ENCODE measurements at places on chromosomes 6 and 20.

GRCh38 chr6:166597711-166598440 lies 11.4 kb upstream of the RAMACL start:
- DNase-seq = peak; percentile 32

DNA sequence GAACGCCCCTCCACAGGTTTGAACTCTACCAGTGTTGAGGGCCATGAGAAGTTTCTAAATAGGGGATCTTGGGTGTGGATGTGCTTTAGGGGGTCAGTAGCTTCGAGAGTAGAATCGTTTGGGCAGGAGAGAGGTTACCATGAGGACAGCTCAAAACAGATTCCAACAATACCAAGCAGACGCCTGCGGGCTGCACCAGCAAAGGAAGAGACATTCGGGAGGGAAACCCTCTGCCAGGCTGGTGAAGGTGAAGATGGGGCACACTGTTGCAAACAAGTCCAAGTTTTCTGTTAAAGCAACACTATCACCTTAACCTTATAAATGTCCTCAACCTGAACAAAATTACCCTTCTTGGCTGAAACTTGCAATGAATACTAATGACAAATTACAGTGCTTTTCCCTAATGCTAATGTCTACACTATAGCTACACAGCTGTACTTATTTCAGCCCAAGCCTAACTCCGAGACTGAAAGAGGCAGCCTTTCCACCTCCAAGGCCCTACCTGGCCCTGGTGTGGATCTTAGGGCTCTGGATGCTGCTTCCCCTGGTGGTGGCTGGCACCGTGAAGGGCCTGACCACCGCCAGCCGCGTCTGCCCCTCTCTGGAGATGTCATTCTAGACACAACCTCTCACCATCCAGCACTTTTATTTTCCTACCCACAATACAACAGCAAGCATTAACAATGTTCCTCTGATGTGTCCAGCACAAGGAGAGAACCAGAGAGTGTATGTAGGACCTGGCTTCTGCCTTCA lies 80.1 kb downstream of the DLL1 start:
- DNase-seq = no peak

- DNase-seq = no peak
Measured at GRCh38 chr6:125415913-125416312, 114.1 kb upstream of the HDDC2 start.

GRCh38 chr6:5084781-5085647 lies at the start of gene PPP1R3G:
PPP1R3G (plus strand) TSS chr6:5085341; CDS start chr6:5085486, 145 bp downstream.
- no peak for DNase-seq

GRCh38 chr6:25219216-25219916 lies 59.8 kb upstream of the CARMIL1 start:
- no peak for DNase-seq

DNA sequence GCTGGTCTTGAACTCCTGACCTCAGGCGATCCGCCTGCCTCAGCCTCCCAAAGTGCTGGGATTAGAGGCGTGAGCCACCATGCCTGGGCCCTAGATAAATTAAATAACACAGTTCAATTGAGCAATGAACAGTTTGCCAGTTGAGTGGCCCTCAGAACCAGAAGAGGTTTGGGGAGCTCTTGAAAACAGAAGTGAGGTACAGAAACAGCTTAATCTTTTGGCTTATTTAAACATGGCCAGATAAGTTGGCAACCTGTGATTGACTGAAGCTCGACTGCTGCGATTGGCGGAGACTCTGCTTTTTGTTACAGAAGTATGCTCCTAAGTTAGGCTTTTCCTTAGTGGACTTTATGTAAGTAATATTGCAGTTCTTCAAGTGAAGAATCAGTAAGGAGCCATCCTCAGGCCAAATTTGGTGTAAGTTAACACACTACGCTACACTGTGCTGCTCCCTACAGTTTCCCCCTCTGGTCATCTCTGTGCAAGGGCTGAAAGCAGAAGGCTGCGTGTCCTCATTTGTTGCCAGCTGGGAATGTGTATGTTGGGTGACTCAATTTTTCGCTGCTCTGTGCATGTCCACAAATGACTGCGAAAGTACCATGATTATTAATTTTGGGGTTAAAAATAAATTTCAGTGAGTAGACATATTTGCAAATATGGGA lies 9.8 kb downstream of the XRN2 start:
- DNase-seq = no peak

DNA sequence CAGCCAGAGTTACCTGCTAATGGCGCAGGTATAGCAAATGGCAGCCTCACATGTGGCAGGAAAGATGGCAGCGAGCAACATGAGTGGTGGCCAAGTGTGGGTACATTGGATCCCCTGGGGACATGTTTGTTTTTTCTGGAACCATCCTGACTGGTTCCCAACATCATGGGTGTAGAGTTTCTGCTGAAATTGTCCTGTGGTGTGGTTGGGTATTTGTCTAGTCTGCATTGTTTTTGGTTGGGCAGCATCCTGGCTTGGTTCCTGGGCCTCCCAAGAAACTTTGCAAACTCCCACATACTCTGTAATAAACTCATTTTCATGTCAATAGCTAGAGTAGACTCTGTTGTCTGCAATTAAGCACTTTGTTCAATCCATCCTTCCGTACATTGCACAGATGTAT lies 282.6 kb downstream of the CDC5L start:
- no peak for DNase-seq

DNA sequence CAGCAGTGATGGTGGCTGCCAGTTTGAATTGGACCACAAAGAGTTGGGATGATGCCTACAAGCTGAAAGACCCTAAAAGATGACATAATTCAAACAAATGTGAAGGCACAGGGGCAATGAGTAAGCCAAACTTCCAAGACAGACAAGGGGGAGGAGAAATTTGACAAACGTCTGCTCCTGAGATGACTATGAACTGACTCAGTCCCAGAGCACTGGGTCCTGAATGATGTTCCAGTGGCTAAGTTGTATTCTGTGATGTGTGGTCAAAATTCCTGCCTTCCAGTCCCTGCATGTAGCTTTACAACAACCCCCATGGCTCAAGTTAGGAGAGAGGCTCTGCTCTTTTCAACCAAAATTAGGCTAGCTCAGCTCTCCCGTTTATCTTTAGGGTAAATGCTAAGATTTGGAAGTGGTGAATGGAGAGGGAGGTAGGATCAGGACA lies 86.1 kb upstream of the SIRPA start:
- no peak for DNase-seq

- peak; percentile 49 for DNase-seq
Measured at GRCh38 chr6:150696190-150696589, 96.5 kb downstream of the PLEKHG1 start.

- no peak for DNase-seq
Measured at GRCh38 chr6:53258076-53258773, 90.5 kb downstream of the ELOVL5 start.

DNA sequence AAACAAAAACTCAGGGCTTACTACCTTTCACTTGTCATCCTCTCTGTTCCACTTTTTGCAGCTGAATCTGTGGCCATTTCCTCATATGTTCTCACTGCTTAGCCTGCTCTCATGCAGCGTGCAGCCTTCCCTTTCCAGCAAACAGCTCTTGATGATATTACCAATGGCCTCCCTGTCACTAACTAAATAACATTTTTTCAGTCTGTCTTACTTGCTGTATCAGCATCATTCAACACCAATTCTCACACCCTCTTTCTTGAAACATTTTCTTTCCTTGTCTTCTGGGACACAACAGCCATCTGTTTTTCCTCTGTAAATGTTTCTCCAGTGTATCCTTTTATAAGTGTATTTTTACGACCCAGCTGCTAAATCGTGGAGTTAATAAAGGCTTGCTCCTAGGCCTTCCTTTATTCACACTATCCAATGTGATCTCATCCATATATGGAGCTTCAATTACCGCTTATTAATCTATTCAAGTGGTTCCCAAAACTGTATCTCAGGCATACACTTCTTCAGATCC lies 523.6 kb upstream of the RNF217 start:
- DNase-seq = no peak

DNA sequence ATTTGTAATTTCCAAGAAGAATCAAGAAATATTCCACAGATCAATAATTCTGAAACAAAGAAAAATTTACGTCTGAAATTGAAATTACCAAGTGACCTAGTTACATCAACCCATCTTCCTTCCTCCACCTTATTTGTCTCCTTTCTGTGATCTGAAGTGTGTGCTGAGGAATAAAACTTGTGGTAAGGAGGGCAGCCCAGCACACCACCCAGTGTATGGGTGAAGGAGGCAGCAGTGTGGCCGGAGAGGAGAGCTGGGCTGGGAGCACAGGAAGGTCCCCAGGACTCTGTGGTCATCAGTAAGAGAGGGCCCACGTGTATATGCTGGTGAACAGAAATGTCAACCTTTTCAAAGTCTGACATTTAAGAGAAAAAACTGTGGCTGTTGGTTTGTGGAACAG lies 11.3 kb upstream of the CCR6 start:
- DNase-seq = no peak

GRCh38 chr6:127069659-127070279 lies 48.7 kb upstream of the RSPO3 start:
- no peak for DNase-seq

DNA sequence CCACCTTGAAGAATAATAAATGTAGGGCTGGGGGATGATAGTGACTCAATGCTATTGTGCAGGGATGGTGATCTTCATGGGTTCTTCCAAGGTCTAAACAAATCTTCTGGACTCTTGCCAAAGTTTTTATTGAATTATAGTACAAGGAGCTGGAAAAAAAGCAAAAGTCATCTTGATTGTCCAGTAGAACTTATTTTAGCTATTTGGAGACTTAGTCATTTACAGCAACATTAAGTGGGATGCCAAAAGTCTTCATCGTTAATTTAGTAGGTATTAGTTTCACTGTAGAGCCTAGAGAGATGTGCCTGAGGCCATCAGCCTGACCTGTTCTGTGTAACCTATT lies 212.9 kb upstream of the TBX18 start:
- DNase-seq = no peak

DNA sequence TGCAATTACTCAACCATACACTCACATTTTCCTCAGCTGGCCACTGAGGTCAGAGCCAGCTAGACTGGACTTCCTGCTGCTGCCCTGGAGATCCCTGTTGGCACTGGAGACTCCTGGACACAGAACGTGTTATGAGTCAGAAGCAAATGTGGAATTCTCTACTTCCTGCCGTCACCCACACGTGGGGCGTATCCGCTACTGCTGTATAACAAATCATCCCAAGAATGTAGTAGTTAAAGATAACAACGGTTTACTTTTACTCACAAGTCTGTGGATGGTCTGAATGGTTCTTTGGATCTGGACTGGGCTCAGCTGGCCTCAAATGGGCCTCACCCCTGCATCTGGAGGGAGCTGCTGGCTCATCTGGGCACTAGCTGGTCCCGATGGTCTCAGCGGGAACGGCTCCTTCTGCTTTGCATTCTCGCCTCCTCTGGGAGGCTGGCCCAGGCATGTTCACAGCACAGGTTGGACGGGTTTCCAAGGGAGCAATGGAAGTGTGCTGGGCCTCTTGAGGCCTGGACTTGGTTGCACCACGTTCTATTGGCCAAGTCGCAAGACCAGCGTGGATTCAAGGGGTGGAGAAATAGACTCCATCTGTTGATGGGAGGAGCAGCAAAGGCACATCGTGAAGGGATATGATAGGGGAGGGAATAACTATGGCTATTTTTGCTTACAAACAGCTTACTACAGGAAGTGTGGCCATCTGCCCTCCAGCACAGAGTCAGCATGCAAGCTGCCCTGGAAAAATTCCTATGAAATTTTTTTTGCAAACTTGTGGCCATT lies 118.5 kb downstream of the SNX5 start:
- DNase-seq = no peak

DNA sequence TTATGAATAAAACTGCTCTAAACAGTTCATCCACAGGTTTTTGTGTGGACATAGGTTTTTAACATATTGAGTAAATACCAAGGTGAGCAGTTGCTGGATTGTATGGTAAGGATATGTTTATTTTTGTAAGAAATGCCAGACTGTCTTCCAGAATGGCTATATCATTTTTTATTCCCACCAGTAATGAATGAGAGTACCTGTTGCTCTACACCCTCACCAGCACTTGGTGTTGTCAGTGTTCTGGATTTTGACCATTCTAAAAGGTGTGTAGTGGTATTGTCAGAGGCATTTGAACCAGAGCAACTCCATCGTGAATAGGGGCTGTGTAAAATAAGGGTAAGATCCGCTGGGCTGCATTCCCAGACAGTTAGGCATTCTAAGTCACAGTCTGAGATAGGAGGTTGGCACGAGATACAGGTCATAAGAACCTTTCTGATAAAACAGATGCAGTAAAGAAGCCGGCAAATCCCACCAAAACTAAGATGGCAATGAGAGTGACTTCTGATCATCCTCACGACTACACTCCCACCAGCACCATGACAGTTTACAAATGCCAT lies 12.9 kb upstream of the NT5E start:
- DNase-seq = no peak

DNA sequence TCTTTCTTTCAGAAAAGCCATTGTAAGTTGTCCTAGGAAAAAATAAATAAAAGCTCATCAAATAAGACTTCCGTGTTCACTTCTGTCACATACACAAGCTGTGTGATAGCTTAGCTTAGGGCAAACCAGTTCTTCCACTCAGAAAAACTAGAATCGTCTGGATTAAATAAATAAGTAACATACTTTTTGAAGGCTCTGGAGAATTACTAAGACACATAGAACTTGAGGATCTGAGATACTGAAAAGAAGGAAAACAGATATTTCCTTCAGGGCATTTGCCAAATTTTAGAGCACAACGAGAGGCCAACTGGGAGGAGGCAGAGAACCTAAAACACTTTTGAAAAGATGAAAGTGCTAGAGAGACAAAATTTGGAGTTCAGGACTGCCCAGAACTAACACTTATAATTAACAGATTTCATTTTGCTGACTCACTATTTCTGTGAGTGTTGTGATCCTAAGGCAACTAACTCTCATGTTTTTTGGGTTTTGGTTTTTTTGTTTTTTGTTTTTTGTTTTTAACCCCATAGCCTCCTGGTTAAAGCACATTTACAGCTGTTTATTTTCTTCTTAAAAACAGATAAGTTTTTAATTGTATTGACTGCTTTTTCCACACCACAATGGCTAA lies 38.7 kb upstream of the THEMIS start:
- DNase-seq = no peak

- no peak for DNase-seq
Measured at GRCh38 chr6:1007159-1007558, 304.7 kb upstream of the FOXQ1 start.

DNA sequence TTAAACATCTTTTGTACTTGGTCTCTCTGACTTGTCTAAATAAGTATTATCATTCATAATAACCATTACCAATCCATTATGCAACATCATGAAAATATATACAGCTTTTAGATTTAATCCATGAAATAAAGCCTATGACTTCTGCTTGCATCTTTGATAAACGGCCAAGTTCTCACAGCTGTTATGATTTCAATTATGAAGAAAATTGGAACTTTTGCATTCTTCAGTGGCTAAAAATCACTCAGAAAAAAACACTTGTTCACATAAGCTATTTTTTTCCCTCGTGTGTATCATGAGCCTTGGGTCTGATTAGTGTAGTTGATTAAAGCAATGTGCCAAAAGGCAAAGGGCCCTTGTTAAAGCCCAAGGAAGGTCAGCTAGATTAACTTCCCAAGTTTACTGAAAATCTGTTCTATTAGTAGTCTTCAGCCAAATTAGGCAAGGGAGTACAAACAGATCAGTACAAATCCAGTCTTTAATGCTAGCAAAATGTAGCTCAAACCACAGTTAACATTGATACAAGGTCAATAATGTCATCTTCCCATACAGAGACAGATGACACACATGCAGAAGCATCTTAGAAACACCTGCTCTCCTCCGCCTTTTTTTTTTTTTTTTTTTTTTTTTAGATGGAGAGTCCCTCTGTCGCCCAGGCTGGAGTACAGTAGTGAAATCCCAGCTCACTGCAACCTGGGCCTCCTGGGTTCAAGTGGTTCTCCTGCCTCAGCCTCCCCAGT lies 69.9 kb downstream of the SGK1 start:
- DNase-seq = no peak

All from NCI-H345 (cell line).